ENCODE measurements at places on chromosomes 3 and 15.

DNA sequence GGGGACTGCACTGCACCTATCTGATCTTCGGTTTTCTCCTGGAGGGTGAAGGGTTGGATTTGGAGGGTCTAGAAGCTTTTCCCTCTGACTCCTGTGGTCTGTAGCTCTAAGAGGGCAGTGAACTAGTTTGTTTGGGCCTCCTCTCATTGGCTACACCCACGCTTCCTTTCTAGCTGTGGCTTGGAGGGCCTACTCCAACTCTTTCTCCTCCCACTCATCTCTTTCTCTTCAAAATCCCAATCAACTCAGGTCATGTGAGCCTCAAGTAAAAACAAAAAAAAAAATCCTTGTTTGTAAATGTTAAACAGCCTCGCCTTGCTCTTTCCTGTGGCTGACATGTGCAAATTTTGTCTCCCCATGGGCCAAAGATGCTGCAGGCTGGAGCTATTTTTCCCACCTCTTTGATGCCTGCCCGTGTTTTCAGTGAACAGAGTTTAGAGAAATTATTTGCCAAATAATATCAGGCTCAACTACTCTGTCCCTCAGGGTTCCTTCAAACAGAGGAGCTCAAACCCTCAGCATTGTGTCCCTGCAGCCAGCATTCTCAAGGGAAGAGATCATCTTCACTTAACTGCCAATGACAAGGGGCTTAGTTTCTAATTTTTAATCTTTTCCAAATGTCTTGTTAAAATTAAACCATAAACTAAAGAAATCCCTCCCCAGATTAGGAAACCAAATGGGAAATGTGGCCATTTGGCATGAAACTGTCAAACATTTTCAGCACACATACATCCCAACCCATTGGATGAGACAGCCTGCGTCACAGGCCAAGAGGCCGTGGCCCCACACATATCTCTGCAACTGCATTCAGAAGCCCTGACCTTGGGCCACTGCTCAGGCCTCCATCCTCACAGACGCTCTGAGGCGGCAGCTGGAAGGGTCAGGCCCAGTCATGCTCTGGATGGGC, 114.8 kb upstream of the THBS1 start:
- no peak for DNase-seq

DNA sequence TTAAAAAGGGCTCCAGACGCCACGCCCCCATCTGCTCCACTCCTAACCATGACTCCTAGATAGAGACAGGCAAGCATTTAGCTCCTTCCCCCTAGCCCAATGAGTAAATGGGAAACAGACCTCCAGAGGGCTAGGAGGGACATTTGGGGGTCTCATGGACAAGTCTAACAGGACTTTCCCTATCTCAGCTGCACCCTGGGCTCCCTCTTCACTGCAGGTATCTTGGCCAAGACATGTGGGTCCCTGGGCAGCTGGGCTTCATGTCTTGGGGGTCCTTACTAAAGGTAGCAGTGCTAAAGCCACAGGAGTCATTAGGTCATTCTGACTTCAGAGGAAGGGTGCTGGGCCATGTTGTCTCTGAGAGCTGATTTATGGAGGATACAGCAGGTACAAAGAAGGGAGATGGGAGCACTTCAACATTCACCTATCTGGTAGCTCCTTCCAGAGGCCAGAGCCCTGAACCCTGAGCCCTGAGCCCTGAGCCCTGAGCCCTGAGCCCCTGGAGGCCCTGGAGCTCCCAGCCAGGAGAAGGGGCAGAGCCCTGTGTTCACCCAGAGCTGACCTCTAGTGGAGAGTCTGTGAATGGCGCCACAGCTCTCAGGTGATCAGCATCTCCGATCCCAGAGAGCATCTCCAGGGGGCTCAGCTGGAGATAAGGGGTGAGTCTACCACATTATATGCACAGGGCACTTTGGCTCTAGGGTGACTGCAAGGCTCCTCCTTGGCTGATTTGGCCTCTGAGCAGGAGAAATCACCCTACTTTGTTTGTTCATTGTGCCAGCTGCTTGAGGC, 40.1 kb upstream of the EPHB1 start:
- DNase-seq: no peak

DNA sequence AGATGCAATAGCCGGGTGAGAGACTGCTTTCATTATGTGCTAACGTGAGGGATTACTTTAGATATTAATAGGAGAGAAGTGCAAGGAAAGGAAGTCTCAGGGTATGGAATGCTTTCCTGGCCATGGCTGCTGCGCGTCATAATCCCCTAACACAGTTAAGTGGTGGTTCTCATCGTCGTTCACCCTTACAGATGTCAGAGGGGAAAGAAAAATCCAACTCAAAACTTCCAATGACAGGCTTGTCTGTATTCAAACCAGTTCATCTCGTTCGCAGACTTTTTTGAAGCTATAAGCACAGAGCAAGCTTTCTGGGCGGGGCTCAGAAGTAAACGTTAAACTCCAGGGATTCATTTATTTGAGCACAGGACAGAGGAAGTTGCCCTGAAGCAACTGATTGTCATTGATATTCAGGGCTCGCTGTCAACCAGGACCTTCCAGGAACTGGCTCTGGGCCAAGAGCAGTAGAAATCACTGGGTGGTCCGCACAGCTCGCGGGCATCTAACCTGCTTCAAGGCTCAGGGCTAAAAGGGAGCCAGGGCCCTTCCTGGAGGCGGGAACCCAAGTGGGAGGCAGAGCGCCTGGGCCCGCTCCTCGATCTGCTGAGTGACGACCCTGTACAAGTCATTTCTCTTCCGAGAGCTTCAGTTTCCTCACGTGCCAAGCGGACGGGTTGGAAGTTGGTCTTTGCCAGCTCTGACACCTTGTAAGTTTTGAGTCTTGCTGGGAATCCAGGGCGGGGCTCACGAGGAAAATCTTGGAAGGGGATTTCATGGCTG, 1.1 kb upstream of the LPP start:
- DNase-seq: no peak

- DNase-seq: no peak
Observed at GRCh38 chr3:141557961-141558706, 71.3 kb downstream of the RASA2 start.

GRCh38 chr3:113117511-113118234, 93.7 kb upstream of the BOC start:
- no peak for DNase-seq

Data from stimulated activated CD4-positive, alpha-beta T cell treated with anti-CD3 and anti-CD28 coated beads, Interleukin-2, amount 100 ng/mL, for 24 hours (primary cell).